ENCODE measurements at places on chromosomes 3 and 15.

- peak; percentile 7 for DNase-seq
Observed at GRCh38 chr3:99645277-99646106, 7.1 kb downstream of the COL8A1 start.

- no peak for DNase-seq
Observed at GRCh38 chr3:170323331-170323730, 34.2 kb upstream of the SKIL start.

GRCh38 chr3:72976281-72976741, 20.3 kb upstream of the PPP4R2 start:
- DNase-seq, result no peak

- no peak for DNase-seq
Observed at GRCh38 chr3:128285967-128286321, 132.7 kb downstream of the EEFSEC start.

GRCh38 chr15:77632534-77633133, at the start of gene LINGO1:
Gene LINGO1 (minus strand): TSS chr15:77632912. CDS start chr15:77632315, 597 bp downstream.
- DNase-seq, result peak; percentile 8

GRCh38 chr15:90006217-90007075, 5.3 kb downstream of the ZNF710 start:
- no peak for DNase-seq

- DNase-seq, result no peak
Observed at GRCh38 chr15:71570736-71571135, 239.6 kb upstream of the NR2E3 start.

GRCh38 chr3:59654123-59654479, 604.3 kb upstream of the CFAP20DC start:
- DNase-seq, result no peak

DNA sequence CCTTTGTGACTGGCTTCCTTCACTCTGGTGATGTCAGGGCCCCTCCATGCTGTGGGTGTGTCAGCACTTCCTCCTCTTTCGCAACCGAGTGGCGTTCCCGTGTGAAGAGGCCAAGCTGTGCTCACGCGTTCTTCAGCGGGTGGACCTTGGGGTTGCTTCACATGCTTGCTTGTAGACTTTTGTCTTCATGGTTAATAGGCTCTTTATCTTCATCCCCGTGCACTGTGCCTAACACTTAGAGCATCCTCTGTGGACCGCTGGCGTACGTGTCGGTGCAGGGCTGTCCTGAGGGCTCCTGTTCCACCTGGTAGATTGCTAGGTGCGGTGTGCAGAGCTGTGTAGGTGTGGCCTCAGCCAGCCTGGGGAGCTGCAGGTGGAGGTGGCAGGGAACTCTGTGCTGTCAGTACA, 182.3 kb downstream of the OR4M2 start:
- peak; percentile 72 for DNase-seq

GRCh38 chr15:75869446-75869845, 26.2 kb downstream of the UBE2Q2 start:
- no peak for DNase-seq

DNA sequence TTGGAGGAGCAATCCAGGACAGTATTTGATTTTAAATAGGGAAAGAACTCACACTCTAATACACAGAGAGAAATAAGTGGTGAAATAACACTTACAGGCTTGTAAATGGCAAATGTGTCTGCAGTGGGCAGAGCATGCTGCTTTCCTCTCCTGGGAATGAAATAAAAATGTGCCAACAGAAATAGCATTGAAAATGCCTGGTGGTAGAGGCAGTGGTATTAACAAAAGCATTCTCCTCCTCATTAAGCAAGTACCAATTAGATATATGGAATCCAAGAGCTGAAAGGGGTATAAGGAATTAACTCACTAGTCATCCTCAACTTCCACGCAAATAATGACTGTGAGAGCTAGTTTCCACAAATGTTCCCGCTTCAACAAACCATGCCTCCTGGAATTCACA, 364.1 kb upstream of the KCNMB2 start:
- DNase-seq, result no peak

DNA sequence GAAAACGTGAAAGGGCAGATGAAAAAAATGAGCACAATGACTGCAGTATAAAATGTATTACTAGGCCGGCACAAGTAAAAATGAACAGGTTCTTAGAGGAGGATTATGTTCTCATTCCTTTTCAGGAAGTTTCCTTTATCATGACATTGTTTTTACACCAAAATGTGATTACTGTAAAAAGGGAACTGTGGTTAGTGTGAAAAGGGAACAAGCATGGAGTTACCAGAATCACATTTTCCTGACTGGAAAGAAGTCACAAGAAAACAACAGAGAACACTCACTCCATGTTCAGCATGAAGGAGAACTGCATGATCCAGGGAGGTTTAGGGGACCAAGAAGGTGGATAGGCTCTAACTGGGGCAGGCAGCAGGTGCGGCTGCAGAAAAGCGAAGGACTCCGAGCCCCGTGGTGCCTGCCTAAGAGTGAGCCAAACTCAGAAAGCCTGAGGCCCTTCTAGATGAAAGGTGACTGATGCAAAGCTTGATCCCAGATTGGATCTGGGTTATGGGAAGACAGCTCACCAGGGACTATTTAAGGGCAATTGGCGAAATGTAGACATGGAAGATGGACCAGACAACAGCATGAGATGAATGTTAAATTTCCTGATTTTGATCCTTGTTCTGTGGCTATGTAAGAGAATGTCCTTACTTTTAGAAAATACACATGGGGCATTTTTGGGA, 77.3 kb downstream of the CCR1 start:
- DNase-seq, result no peak

GRCh38 chr3:135448520-135448919, 517.0 kb upstream of the PPP2R3A start:
- DNase-seq, result no peak

GRCh38 chr15:91268510-91268909, 168.5 kb downstream of the SV2B start:
- DNase-seq, result no peak

- DNase-seq, result no peak
Observed at GRCh38 chr3:119146578-119147375, 812 bp downstream of the TEX55 start.

Data from HL-60 (cell line).